Left kidney (tissue), 8 donors: ENCODE measurements at places on chromosomes 16 and 17. TPM values are rescaled to one million over a fixed set of nuclear protein-coding genes. Genes with fewer than 3 reads are reported as not detected.

GRCh38 chr17:82444941-82445521 is 5.5 kb downstream of the CYBC1 start:
- no peak for DNase-seq

MCRIP2 gene
- 15.5 TPM for polyA plus RNA-seq

CDH15 gene
- polyA plus RNA-seq = 2.7 TPM

DNA sequence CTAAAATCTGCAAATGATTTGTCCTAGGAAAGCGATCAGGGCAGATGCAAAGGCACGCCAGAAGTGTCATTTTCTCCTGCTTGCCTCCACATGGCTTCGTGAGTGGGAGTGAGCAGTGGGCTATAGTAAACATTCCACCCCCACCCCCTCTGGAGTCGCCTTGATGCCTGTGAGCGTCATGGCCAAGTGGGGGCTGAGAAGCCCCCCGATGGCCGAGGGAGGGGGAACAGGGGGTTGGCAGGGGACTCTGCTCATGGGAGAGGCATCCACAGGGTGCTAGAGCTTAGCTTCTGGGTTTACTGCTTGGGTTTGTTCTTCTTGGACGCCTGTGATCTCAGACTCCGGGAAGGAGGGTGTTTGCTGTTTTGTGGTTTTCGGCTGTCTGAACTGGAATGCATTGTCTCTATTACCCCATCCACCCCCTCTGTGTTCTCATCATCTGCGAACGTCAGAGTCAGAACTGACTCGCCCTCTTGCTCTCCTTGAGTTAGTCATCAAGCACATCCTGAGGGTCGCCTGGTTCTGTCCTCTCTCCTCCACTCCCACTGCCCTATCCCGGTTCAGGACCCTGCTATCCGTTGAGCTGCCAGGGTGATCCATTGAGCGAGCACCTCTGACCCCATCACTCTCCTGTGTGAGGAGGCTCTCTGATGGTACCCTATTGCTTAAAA is 15.4 kb downstream of the TNS4 start:
- no peak for DNase-seq
